ENCODE measurements at places on chromosomes 5 and 9.

DNA sequence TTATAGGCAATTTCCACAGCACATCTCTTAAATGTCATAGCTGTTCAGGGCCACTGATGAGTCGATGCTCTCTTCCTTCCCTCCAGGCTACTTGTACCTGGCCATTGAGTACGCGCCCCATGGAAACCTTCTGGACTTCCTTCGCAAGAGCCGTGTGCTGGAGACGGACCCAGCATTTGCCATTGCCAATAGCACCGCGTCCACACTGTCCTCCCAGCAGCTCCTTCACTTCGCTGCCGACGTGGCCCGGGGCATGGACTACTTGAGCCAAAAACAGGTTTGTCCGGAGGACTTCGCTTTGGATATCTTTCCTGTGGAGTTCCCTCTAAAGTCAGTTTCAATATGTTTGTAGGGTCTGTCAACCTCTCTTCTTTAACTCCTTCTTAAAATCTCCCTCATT lies 84.3 kb downstream of the EQTN start:
- no peak for DNase-seq

GRCh38 chr9:98168941-98169488 lies 23.4 kb downstream of the CORO2A start:
- DNase-seq: peak; percentile 23

DNA sequence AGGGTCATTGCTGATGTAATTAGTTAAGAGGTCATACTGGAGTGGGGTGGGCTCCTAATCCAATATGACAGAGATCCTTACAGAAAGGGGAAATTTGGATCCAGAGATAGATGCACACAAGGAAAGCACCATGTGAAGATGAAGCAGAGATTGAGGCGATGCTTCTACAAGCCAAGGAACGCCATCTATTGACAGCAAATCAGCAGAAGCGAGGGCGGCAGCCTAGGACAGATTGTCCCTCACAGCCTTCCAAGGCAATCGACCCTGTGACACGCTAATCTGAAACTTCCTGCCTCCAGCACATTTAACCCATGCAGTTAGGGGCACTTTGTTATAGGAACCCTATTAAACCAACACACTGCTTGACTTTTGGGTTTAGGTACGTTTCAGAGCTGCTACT lies 285.1 kb upstream of the DAP start:
- no peak for DNase-seq

- DNase-seq: no peak
Observed at GRCh38 chr5:125536095-125536494, 789.7 kb upstream of the ZNF608 start.

- no peak for DNase-seq
Observed at GRCh38 chr9:93136011-93136440, 2.0 kb upstream of the NINJ1 start.

GRCh38 chr5:59401637-59402036 lies 491.9 kb downstream of the PDE4D start:
- DNase-seq: no peak

- DNase-seq: no peak
Observed at GRCh38 chr9:75939536-75940111, 49.2 kb downstream of the PCSK5 start.

GRCh38 chr5:93072831-93073459 lies 508.1 kb downstream of the NR2F1-AS1 start:
- DNase-seq: no peak

GRCh38 chr5:158079097-158079496 lies 220.2 kb upstream of the CLINT1 start:
- DNase-seq: no peak

GRCh38 chr9:68711281-68711680 lies 6.2 kb downstream of the PIP5K1B start:
- no peak for DNase-seq

GRCh38 chr9:132372177-132373095 lies 17.6 kb upstream of the SETX start:
- no peak for DNase-seq

DNA sequence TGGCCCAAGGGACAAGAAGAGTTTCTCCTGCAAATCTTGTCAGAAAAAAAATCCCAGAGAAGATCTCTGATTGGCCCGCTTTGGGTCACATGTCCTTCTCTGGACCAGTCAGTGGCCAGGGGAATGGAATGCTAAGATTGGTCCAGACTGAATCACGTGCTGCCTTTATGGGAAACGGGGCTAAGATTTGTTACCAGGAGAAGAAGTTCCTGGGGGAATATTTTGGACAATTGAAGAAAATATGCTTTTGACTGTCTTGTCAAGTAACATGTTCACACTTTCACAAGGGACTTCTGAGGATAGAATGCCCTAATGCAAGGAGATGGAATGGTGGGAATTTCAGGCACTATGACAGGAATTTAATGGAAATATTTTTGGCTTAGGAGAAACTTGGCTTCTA lies 74.1 kb upstream of the SH3PXD2B start:
- DNase-seq: no peak

DNA sequence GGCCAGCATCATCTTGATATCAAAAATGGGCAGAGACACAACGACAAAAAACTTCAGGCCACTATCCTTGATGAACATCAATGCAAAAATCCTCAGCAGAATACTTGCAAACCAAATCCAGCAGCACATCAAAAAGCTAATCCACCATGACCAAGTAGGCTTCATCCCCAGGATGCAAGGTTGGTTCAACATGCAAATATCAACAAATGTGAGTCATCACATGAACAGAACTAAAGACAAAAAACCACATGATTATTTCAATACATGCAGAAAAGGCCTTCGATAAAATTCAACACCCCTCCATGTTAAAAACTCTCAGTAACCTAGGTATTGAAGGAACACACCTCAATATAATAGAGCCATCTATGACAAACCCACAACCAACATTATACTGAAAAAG lies 8.5 kb downstream of the MTREX start:
- DNase-seq: no peak

GRCh38 chr9:36759141-36759540 lies 186.4 kb downstream of the MELK start:
- DNase-seq: no peak

GRCh38 chr9:115204904-115205453 lies 87.0 kb upstream of the TNC start:
- no peak for DNase-seq

- DNase-seq: no peak
Observed at GRCh38 chr5:101260857-101261256, 357.8 kb upstream of the ST8SIA4 start.

DNA sequence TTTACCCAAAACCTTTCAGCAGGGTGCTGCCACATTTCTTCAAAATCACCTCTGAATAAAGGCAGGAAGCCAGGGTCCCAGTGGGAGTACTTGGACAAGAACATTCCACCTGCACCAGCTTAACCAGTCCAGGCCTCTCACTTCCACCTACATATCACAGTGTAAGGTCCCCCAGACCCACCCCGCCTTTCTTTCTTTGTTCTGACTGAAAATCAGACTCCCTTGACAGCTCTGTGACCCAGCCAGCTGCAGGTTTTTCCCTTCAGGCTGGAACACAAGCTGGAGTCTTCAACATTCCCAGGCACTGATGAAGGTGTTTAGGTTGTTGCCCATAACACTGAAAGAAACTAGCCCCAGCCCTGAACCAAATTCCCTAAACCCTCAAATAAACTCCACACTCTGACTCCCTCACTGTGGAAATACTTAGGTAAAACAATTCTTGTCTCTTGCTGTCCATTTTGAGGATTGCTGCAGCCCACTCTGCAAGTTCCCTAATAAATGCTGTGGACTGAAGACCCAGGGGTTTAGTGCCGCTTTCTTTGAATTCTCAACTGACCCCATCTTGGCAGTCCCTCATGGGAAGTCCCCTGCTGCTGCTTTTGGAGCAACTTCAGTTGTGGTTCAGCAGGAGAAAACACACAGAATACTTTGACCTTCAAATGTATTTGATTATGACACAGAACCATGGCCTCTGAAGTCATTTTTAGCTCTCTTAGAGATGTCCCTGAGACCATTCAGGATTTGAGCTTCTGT lies 24.8 kb downstream of the P4HA2 start:
- DNase-seq: no peak
